ENCODE measurements at places on chromosomes 12 and 14. TPM values are rescaled to one million over a fixed set of nuclear protein-coding genes. Genes with fewer than 3 reads are reported as not detected.

RNF212B gene
- total RNA-seq: 0.51 TPM

DNA sequence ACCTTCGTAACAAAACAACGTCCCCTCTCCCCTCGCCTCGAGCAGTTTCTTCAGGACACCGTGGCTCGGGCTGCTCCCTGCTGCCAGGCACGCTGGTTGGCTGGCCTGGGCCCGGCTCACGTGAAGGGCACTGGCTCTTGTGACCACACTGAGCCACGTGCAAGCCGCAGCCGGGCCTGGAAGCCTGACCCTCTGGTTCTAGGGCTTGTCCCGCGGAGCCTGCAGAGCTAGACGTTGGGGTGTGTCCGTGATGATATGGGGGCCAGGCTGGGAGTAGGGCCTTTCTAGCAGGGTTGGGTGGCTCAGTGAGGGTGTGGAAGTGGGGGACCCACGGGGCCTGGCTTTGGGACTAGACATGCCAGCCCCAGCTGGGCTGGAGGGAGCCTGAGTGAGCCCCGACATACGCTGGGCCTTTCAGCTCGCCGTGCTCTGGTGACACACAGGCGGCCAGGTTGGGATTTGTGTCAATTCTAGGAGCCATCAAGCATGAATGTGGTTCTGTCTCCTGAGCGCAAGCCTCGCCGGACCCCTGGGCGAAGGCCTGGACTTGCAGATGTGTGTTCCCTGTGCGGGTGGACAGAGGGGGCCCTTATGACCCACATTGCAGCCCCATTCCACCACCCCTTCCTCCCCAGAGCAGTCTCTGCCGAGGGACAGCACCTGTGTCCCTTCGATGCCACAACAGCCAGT, 13.6 kb upstream of the AMN start:
- H3K27ac ChIP-seq: no peak overlapping the region
- H3K4me1 ChIP-seq: no peaks in the 10 kb centered on the region
- no peak overlapping the region for H3K4me3 ChIP-seq
- no peaks in the 10 kb centered on the region for H3K27me3 ChIP-seq
- H3K36me3 ChIP-seq: no peaks in the 10 kb centered on the region
- no peak for DNase-seq

GRCh38 chr12:53696285-53696654, 20.4 kb upstream of the ATP5MC2 start:
- DNase-seq: no peak
- H3K4me1 ChIP-seq: peaks cover 3% of the 10 kb centered on the region
- peak overlapping the region; percentile 10 for H3K4me3 ChIP-seq
- peaks cover 4% of the 10 kb centered on the region for H3K27me3 ChIP-seq
- H3K27ac ChIP-seq: no peak overlapping the region

ACTR6 gene
- 9.7 TPM for total RNA-seq

CCDC196 gene
- total RNA-seq: not detected

GRCh38 chr14:38882533-38882932, 220.5 kb downstream of the SEC23A start:
- H3K27me3 ChIP-seq: no peaks in the 10 kb centered on the region
- H3K27ac ChIP-seq: no peak overlapping the region
- no peaks in the 10 kb centered on the region for H3K4me1 ChIP-seq
- H3K36me3 ChIP-seq: no peaks in the 10 kb centered on the region
- no peak overlapping the region for H3K4me3 ChIP-seq

DNA sequence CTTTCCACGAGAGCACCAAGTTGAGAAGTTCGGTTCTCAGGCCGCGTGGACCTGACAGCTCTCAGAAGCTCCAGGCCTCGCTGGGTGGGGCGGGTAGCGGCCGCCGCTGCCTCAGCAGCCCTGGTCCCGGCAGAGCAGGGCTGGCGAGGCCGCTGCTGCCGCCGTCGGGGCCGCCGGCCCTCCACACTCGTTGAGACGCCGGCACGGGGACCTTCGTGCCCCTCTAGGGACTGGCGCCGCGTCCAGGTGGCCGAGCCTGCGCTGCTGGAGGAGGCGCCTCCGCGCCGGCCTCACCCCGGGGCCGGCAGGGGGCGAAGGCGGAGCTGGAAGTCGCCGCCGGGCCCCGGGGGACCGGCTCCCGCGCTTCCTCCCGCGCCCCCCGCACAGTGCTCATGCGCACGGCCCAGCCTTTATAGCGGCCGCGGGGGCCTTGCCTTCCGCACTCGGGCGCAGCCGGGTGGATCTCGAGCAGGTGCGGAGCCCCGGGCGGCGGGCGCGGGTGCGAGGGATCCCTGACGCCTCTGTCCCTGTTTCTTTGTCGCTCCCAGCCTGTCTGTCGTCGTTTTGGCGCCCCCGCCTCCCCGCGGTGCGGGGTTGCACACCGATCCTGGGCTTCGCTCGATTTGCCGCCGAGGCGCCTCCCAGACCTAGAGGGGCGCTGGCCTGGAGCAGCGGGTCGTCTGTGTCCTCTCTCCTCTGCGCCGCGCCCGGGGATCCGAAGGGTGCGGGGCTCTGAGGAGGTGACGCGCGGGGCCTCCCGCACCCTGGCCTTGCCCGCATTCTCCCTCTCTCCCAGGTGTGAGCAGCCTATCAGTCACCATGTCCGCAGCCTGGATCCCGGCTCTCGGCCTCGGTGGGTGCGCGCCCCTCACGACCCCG, at the start of gene COCH:
Gene COCH, plus strand, starts transcription at position 440 of the 879 bp plus-strand sequence. Its CDS starts 380 bp downstream, at position 820.
- H3K4me1 ChIP-seq: peaks cover 6% of the 10 kb centered on the region
- no peak within 1 kb of the TSS for H3K27ac ChIP-seq
- peak; percentile 43 for DNase-seq
- no peaks in the 10 kb centered on the region for H3K36me3 ChIP-seq

- DNase-seq: no peak
- H3K36me3 ChIP-seq: no peaks in the 10 kb centered on the region
- no peaks in the 10 kb centered on the region for H3K27me3 ChIP-seq
- no peak overlapping the region for H3K4me3 ChIP-seq
- H3K4me1 ChIP-seq: peaks cover 8% of the 10 kb centered on the region
- H3K27ac ChIP-seq: no peak overlapping the region
Measured at GRCh38 chr14:71362920-71363584, 455.8 kb downstream of the PCNX1 start.

GRCh38 chr14:103729496-103730448, 14.2 kb downstream of the ZFYVE21 start:
- H3K36me3 ChIP-seq: peaks cover 11% of the 10 kb centered on the region
- H3K27me3 ChIP-seq: no peaks in the 10 kb centered on the region
- H3K4me3 ChIP-seq: no peak overlapping the region
- H3K27ac ChIP-seq: peak overlapping the region; percentile 21
- DNase-seq: no peak
- peaks cover 9% of the 10 kb centered on the region for H3K4me1 ChIP-seq

DNA sequence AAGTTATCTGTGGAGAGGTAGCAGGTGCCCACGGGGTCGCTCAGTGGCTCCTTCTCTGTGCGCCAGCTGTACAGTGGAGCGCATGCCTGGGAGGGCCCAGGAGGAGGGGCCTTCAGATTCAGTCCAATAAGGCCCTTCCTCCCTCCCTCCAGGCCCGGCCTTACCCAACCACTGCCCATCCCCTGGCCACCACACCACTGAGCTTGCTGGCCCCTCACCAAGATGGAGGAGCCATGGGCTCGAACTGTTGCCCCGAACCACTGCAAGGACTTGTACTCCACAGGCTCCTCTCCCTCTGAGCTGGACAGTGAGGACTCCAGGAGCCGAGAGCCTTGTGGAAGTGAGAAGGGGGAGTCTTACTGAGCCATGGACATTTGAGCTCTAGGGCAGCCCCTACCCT, 9.8 kb downstream of the ITGA5 start:
- H3K27me3 ChIP-seq: no peaks in the 10 kb centered on the region
- peaks cover 39% of the 10 kb centered on the region for H3K36me3 ChIP-seq
- no peak overlapping the region for H3K27ac ChIP-seq

- DNase-seq: no peak
- H3K4me1 ChIP-seq: no peaks in the 10 kb centered on the region
- no peaks in the 10 kb centered on the region for H3K27me3 ChIP-seq
- H3K36me3 ChIP-seq: no peaks in the 10 kb centered on the region
Measured at GRCh38 chr14:43786066-43786762, 720.9 kb downstream of the FSCB start.

GRCh38 chr12:56521590-56522371, at the start of gene RBMS2:
TSS of gene RBMS2 (plus strand) at chr12:56521820. CDS start at chr12:56522024, 204 bp downstream.
- peak within 1 kb of the TSS; percentile 59 for H3K4me3 ChIP-seq
- no peak for DNase-seq
- H3K36me3 ChIP-seq: no peaks in the 10 kb centered on the region
- H3K27me3 ChIP-seq: no peaks in the 10 kb centered on the region
- H3K27ac ChIP-seq: peak within 1 kb of the TSS; percentile 59

- H3K36me3 ChIP-seq: no peaks in the 10 kb centered on the region
- no peak overlapping the region for H3K27ac ChIP-seq
- DNase-seq: no peak
- H3K4me3 ChIP-seq: no peak overlapping the region
Measured at GRCh38 chr12:107492393-107493134, 193.0 kb upstream of the PWP1 start.

GRCh38 chr14:98909251-98909944, 362.6 kb downstream of the BCL11B start:
- no peaks in the 10 kb centered on the region for H3K36me3 ChIP-seq
- no peaks in the 10 kb centered on the region for H3K4me1 ChIP-seq
- H3K27ac ChIP-seq: no peak overlapping the region

- H3K36me3 ChIP-seq: no peaks in the 10 kb centered on the region
- H3K27ac ChIP-seq: no peak overlapping the region
- no peak for DNase-seq
- no peaks in the 10 kb centered on the region for H3K27me3 ChIP-seq
- no peak overlapping the region for H3K4me3 ChIP-seq
Measured at GRCh38 chr12:28215021-28215420, 24.8 kb downstream of the CCDC91 start.
